ENCODE measurements at places on chromosomes 1 and 21. TPM values are rescaled to one million over a fixed set of nuclear protein-coding genes. Genes with fewer than 3 reads are reported as not detected.

Gene HNRNPCL1
- total RNA-seq = not detected

Gene CHIT1
- total RNA-seq = 1.1 TPM

DNA sequence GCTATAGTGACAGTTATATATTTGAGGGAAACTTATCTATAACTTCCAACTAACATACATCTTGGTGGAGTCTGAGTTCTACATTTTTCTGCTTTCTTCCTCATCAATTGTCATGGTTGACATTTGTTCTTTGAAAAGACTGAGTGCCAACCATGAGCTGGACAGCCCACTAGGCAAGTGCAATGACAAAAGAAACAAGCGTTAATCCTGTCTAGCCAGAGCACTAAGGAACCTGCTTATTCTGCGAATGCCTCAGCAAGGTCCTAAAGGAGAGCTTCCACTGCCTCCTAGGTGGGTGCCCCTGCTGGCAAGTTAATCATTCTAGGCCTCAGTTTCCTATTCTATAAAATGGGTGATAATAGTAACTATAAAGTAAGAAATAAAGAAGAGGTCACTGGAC is 44.8 kb downstream of the IRF2BP2 start:
- H3K4me1 ChIP-seq = no peaks in the 10 kb centered on the region
- no peak overlapping the region for H3K27ac ChIP-seq
- no peaks in the 10 kb centered on the region for H3K36me3 ChIP-seq

- no peak overlapping the region for H3K27ac ChIP-seq
- H3K36me3 ChIP-seq = no peaks in the 10 kb centered on the region
- H3K27me3 ChIP-seq = no peaks in the 10 kb centered on the region
- H3K4me3 ChIP-seq = no peak overlapping the region
Measured at GRCh38 chr1:177902266-177902665, 67.6 kb downstream of the SEC16B start.

DNA sequence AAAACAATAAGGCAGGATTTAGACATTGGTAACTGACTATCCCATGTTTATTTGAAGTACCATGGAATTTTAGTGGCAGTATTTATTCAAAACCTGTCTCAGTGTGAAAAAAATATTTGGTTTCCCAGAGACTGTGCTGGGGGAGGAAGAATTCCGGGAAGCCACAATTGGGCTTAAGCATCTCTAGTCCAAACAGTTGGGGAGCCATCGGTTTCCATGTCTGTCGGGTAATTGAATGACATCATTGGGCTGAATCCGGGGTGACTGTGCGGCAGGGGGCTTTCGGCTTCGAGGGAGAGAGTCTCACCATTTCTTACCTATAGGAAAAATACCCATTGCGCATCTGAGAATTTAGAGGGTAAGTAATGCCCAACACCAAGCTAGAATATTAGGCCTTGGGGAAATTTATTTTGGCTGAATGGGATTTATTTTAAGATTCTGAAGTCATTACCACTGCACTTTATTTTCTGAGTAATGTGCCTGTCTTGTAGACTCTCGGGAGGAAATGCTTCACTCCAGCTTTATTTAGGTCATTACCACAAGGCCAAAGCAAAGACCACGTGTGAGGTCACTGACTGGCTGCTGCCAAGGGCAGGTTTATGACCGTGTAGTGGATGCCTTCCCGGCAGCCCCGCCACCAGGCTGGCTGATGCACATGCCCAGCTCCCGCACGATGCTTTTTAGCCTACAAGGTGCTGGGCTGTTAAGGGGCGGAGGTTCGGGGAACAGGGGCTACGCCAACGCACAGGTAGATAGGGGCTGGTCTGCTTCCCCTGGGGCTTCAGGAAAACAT is 23.1 kb upstream of the UMODL1 start:
- peak; percentile 75 for DNase-seq
- no peak overlapping the region for H3K4me3 ChIP-seq
- no peak overlapping the region for H3K27ac ChIP-seq
- H3K36me3 ChIP-seq = no peaks in the 10 kb centered on the region
- no peaks in the 10 kb centered on the region for H3K27me3 ChIP-seq

DNA sequence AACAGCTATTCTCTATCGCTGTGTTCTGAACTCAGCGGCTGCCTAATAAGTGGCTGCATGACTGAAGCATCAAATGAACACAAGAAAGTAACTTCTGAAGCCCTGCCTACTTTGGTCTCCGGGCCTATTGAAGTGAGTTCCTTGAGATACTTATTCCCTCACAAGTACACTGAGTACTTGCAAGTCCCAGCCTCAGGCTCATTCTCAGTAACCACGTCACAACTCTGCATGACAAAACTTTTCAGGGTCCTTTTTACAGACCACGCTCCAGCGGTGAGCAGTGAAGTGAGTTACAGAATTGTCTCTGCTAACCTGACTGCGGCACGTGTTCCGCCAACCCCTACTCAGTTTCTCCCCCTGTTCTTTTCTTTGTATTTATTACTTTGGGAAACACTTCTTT is 1342.7 kb upstream of the ADGRL4 start:
- no peak overlapping the region for H3K4me3 ChIP-seq
- no peaks in the 10 kb centered on the region for H3K4me1 ChIP-seq
- H3K36me3 ChIP-seq = no peaks in the 10 kb centered on the region
- DNase-seq = no peak
- no peaks in the 10 kb centered on the region for H3K27me3 ChIP-seq

DNA sequence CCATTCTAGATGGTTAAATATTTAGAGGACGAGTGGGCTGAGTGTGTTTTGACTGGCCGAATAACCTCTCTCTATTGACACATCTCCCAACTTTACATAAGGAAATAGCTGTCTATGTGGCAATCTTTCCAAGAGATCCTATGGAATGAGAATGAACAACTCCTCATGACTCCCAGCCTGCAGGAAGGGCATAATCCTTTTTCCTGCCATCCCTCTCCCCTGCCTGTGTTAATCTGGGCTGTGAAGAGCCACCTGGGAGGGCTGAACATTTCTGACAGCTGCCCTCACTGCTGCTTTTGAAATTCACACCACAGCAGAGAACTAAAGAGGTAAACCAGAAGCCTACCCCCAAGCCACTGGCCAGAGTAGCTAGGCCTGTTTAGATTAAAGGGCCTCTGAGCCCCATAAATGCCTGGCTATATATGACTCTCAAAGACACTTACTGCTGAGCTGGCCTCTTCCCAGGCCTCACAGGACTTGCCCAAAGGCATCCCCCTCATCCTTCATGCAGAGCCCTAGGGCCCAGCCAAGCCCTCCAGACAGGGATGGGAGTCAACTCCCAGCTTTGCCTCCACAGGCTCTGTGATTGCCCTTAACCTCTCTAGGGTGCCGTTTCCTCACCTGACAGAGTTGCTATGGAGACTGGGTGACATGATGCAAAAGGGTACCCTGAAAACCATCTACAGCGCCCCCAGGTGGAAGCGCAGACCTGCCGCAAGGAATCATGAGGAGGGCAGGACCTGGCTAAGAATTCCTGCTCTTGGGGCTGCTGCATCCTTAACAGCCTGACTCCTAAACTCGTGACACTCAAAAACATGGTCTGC is 42.0 kb upstream of the LDLRAP1 start:
- peaks cover 3% of the 10 kb centered on the region for H3K4me1 ChIP-seq
- no peaks in the 10 kb centered on the region for H3K27me3 ChIP-seq
- DNase-seq = no peak
- no peak overlapping the region for H3K4me3 ChIP-seq
- H3K36me3 ChIP-seq = peaks cover 3% of the 10 kb centered on the region

Measured in kidney (tissue), 22 donors.